ENCODE measurements at places on chromosomes 5 and 9.

- DNase-seq = no peak
Observed at GRCh38 chr9:86962692-86963091, 15.4 kb upstream of the GAS1 start.

DNA sequence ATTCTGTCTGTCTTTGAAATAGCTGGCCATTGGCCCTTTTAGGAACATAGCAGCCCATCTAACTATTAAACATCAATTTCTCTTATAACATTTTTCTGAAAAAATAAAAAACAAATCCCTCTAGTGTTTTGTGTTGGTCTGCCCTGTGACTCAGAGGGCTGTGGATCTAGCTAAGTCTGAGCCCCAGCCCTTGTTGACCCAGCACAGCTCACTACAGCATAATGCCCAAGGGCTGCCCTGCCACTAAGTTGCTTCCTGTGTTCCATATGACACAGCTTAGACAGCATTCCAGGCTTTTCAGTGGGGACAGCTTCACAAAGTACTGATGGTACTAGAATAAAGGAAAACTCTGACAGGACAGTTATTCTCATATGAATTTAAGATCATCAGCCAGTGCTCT is 136.0 kb downstream of the SCAMP1 start:
- peak; percentile 64 for DNase-seq

- DNase-seq = no peak
Observed at GRCh38 chr5:2310946-2311345, 428.2 kb upstream of the IRX4 start.

DNA sequence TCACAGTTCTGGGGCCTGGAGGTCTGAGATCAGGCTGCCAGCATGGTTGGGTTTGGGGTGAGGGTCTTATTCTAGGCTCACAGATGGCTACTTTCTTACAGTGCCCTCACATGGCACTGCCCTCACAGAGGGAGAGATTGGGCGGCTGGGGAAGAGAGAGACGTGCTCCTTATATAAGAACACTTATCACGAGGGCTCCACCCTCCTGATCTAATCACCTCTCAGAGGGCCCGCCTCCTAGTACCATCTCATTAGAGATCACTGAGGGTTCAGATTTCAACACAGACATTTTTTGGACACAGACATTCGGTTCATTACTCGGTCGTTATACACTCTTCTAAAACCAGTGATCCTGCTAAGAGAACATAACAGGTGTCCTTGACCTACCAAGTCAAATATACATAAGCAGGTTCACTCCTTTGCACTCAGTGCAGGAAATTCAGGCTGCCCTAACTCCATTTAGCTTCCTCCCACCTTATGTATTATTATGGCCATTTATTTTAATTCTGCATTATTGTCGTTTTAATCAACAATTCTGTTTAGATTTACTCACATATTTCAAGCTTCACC is 121.7 kb downstream of the ICE1 start:
- DNase-seq = no peak

- DNase-seq = no peak
Observed at GRCh38 chr9:117178596-117179375, 236.1 kb downstream of the ASTN2 start.

- DNase-seq = no peak
Observed at GRCh38 chr5:134578578-134579283, 53.3 kb downstream of the JADE2 start.

DNA sequence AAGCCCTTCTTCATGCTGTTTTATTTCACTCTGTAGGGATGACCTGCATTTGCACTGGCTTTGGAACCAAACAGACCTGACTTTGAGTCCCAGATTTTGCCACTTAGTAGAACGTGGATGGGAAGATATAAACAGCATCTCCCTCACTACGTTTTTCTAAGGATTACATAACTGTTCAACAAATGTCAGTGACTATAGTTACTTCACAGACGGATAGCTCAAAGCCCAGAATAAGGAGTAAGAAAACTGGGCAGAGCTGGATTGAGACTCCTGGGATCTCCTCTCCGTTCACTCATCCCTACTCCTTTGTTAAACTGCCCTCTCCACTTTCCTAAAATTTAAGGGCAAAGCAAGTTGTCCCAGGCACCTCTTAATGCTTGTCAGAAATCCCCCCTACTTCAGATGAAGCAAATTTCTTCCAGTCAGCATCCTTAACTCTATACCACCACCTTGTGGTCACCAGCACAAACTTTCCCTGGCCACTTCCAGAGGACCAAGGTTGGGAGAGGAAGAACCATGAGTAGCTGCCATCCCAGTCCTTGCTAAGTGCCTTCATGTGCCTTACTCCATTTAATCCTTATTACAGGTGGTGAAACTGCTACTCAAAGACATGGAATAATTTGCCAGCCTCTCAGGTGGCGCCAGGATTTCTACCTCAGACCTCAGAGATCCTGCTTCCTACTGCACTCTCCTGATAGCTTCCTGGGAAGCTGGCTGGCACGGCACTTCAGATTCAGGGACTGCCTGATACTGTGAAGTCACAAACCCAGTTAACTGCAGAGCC is 38.4 kb downstream of the EGR1 start:
- DNase-seq = peak; percentile 52

- DNase-seq = no peak
Observed at GRCh38 chr5:72093824-72094223, 13.5 kb upstream of the MAP1B start.

- DNase-seq = no peak
Observed at GRCh38 chr9:117231012-117231411, 183.8 kb downstream of the ASTN2 start.

DNA sequence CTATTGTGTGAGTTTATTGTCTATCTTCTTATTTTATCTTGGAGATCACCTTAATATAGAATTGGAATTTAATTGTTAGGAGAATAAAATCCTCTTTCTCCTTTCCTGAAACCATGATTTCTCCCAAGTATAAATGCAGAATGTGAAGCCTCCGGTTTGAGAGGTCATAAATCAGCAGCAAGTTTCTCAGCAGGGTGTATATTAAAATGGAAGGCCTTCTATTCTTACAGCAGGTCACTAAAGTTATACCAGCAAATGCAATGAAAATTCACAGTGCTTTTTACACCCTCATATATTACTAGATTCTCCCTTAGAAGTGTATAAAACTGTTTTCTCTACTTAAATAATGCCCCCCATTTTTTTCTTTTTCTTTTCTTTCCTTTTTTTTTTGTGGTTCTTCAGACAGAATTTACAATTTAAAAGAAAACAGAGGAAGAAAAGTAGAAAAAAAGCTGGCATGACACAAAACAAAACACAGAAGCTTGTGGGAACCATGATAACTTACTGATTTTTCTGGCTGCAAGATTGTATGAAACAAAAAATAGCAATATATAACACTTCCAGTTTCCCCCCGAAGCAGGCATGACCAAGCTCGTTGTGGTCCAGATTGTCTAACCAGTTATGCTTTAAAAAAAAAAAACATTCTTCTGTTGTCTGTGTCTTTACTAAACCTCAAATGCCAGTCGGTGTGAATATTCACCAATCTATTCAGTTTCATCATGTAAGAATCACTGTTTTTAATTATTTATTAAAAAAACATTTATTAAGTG is 211.2 kb downstream of the RAB3C start:
- no peak for DNase-seq

GRCh38 chr9:123756484-123757106 is 173.3 kb downstream of the DENND1A start:
- DNase-seq = no peak

GRCh38 chr9:114680259-114681001 is 1.6 kb downstream of the TEX48 start:
- DNase-seq = no peak
